M059J (cell line): ENCODE measurements at places on chromosomes 1 and 21. TPM values are rescaled to one million over a fixed set of nuclear protein-coding genes. Genes with fewer than 3 reads are reported as not detected.

HPCA gene
- 0.07 TPM in 1 of 2 replicates, not detected in the other for total RNA-seq

FAM163A gene
- 0.05 TPM in 1 of 2 replicates, not detected in the other for total RNA-seq

PFKFB2 gene
- total RNA-seq, result 6.4 and 6.5 TPM in 2 replicates

CELA3B gene
- total RNA-seq, result not detected in 2 replicates

TNFAIP8L2 gene
- total RNA-seq, result not detected in 2 replicates

HCN3 gene
- 0.66 and 1.7 TPM in 2 replicates for total RNA-seq

OR2T35 gene
- total RNA-seq, result not detected in 2 replicates

GPR3 gene
- 2.0 and 2.6 TPM in 2 replicates for total RNA-seq

S100A9 gene
- 0.22 TPM in 1 of 2 replicates, not detected in the other for total RNA-seq

CLDN17 gene
- not detected in 2 replicates for total RNA-seq

CFHR4 gene
- not detected in 2 replicates for total RNA-seq

PLA2G2E gene
- not detected in 2 replicates for total RNA-seq

ANXA9 gene
- 0.25 TPM in 1 of 2 replicates, not detected in the other for total RNA-seq

NBPF3 gene
- 21.0 and 21.6 TPM in 2 replicates for total RNA-seq

AKIRIN1 gene
- total RNA-seq, result 57.2 and 66.6 TPM in 2 replicates

GSTM5 gene
- not detected in 2 replicates for total RNA-seq
